ENCODE measurements at places on chromosomes 3 and 15. TPM values are rescaled to one million over a fixed set of nuclear protein-coding genes. Genes with fewer than 3 reads are reported as not detected.
A peak's percentile ranks its signal among the peaks of the same experiment; 100 is the strongest.

Gene SLC9A9
- 21.3 TPM for polyA plus RNA-seq

GRCh38 chr3:141371882-141372281, 3.6 kb downstream of the ZBTB38 start:
- DNase-seq = no peak
- peaks cover 7% of the 10 kb centered on the region for H3K4me1 ChIP-seq
- no peaks in the 10 kb centered on the region for H3K27me3 ChIP-seq

Gene CPB1
- not detected for polyA plus RNA-seq

- DNase-seq = no peak
- H3K36me3 ChIP-seq = no peaks in the 10 kb centered on the region
- no peak overlapping the region for H3K27ac ChIP-seq
- peaks cover 3% of the 10 kb centered on the region for H3K27me3 ChIP-seq
Measured at GRCh38 chr15:32909431-32909830, 191.6 kb downstream of the GREM1 start.

- no peaks in the 10 kb centered on the region for H3K4me1 ChIP-seq
- H3K4me3 ChIP-seq = no peak overlapping the region
- H3K27me3 ChIP-seq = no peaks in the 10 kb centered on the region
- H3K36me3 ChIP-seq = no peaks in the 10 kb centered on the region
Measured at GRCh38 chr3:114454551-114455251, 160.9 kb downstream of the TIGIT start.

DNA sequence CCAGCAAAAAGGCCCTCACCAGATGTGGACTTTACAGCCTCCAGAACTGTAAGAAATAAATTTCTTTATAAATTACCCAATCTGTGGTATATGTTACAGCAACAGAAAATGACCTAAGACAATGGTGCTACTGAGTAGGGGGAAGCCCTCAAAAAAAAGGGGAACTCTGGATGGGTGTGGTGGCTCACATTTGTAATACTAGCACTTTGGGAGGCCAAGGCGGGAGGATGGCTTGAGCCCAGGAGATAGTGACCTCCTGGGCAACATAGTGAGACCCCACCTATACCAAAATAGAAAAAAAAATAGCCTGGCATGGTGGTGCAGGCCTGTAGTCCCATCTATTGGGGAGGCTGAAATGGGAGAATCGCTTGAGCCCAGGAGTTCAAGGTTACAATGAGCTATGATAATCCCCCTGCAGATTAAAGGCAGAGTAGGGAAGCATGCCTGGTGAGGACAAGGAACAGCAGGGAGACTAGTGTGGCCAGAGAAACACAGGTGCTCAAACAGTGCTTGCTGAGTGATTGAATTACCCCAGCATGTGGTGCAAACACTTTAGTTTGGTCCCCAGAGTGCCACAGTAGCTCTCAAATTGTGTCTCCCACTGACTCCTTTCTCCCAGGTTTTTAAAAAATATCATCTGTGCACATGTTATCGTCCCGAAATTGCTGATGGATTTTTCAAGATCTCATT, 13.9 kb upstream of the USP3 start:
- peak overlapping the region; percentile 19 for H3K27ac ChIP-seq
- no peak overlapping the region for H3K4me3 ChIP-seq
- peaks cover 8% of the 10 kb centered on the region for H3K36me3 ChIP-seq
- H3K27me3 ChIP-seq = peaks cover 2% of the 10 kb centered on the region

GRCh38 chr3:132017137-132017536, 17.7 kb downstream of the CPNE4 start:
- H3K27me3 ChIP-seq = no peaks in the 10 kb centered on the region
- no peak for DNase-seq
- H3K27ac ChIP-seq = no peak overlapping the region

Gene SERINC4
- 0.72 TPM for polyA plus RNA-seq

GRCh38 chr3:12832350-12833221, 8.8 kb downstream of the RPL32 start:
- peaks cover 13% of the 10 kb centered on the region for H3K4me1 ChIP-seq
- no peak for DNase-seq
- H3K36me3 ChIP-seq = peaks cover 42% of the 10 kb centered on the region

Gene TICRR
- polyA plus RNA-seq = not detected

DNA sequence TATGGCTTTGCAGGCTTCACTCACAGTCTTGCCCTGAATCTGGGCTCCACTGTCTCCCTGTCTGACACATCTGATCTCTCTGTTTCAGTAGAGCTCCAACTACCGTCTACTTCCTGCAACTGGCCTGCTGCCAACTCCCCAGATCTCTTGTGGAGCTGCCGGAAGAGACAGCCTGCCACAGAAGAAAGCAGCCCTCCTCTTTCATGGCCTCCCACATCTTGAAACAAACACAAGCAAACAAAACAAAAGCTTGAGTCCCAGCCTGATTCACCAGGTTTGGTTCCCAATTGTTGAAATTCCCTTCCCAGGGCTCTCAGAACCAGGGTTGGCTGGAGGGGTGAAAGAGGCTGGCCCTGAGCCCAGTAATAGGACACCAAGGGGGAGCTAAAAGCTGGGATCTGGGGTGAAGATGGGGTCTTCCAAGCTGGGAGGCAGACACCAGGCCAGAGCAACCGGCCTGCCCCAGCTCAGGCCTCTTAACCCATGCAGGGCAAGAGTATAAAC, 55.3 kb upstream of the CA12 start:
- no peak overlapping the region for H3K27ac ChIP-seq
- H3K4me1 ChIP-seq = peaks cover 6% of the 10 kb centered on the region
- H3K27me3 ChIP-seq = peaks cover 3% of the 10 kb centered on the region
- no peak overlapping the region for H3K4me3 ChIP-seq

DNA sequence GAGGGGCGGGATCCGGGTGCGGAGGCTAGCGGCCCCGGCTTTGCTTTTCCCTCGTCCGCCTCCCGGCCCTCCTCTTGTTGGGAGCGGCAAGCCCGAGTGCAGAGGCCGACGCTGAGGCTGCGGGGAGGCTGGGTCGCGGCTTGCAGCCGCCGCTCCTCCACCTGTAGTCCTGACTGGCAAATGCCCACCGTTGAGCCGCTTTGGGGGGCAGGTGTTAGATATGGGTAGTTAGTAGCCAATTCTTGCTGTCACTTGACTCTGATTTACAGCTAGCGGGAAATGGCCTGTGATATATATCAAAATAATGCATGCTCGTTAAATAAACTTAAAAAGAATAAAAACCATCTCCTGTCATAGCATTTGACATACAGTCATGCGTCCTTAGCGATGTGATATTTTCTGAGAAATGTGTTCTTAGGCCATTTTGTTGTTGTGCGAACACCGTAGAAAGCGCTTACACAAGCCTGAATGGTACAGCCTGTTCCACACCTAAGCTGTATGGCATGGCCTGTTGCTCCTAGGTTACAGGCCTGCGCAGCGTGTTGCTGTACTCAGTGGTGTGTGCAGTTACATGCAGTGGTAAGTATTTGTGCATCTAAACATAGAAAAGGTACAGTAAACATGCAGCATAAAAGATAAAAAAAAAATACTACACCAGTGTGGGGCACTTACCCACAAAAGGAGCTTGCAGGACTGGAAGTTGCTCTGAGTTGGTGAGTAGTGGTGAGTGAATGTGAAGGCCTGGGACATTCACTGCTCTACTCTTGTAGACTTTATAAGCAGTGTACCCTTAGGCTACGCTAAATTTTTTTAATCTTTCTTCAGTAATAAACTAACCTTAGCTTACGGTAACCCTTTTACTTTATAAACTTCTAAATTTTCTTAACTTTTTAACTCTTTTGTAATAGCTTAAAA, 873 bp downstream of the CAPN7 start:
- H3K27me3 ChIP-seq = peaks cover 5% of the 10 kb centered on the region
- peak; percentile 4 for DNase-seq
- peaks cover 28% of the 10 kb centered on the region for H3K4me1 ChIP-seq
- H3K27ac ChIP-seq = peak overlapping the region; percentile 93
- H3K36me3 ChIP-seq = no peaks in the 10 kb centered on the region

DNA sequence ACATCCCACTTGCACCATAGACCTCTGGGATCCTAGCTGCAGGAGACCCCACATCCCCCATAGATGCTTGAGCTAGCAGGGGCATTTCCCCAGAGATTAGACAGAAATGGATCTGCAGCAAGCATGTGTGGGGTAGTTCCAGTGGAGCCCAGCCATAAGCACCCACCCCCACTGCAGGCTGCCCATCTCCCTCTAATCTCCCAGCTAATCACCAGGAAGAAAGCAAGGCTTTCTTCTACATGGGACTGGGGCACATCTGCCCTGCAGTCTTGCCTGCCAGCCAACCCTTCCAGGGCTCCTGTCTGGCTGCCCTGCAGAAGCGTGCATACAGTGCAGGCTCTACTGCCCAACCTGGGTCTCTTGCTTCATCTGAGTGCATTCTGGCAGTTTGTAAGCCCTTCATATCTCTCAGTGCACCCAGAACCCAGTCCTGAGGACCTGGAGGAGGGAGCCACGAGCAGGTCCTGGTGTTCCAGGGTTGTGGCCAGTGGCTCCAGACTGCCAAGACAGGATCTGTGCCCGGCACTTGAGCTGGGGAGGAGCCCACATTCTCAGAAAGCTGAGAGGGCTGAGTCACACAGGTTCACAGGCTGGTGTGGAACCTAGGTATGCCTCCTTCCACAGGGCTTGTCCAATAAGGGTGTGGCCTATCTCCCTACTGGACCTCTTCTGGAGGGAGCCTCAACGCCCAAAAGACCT, 49.9 kb upstream of the IGSF11 start:
- H3K27me3 ChIP-seq = peaks cover 7% of the 10 kb centered on the region
- H3K4me1 ChIP-seq = no peaks in the 10 kb centered on the region
- no peak for DNase-seq
- H3K27ac ChIP-seq = no peak overlapping the region

Gene ANKRD34C
- polyA plus RNA-seq = not detected

Gene SPINK8
- not detected for polyA plus RNA-seq

Gene SPESP1
- polyA plus RNA-seq = 0.62 TPM

GRCh38 chr3:129534428-129535027, 6.1 kb downstream of the RHO start:
- DNase-seq = no peak
- H3K27ac ChIP-seq = no peak overlapping the region
- H3K4me1 ChIP-seq = no peaks in the 10 kb centered on the region
- H3K4me3 ChIP-seq = no peak overlapping the region

Gene PLXND1
- 6.1 TPM for polyA plus RNA-seq

Gene TM4SF4
- not detected for polyA plus RNA-seq

DNA sequence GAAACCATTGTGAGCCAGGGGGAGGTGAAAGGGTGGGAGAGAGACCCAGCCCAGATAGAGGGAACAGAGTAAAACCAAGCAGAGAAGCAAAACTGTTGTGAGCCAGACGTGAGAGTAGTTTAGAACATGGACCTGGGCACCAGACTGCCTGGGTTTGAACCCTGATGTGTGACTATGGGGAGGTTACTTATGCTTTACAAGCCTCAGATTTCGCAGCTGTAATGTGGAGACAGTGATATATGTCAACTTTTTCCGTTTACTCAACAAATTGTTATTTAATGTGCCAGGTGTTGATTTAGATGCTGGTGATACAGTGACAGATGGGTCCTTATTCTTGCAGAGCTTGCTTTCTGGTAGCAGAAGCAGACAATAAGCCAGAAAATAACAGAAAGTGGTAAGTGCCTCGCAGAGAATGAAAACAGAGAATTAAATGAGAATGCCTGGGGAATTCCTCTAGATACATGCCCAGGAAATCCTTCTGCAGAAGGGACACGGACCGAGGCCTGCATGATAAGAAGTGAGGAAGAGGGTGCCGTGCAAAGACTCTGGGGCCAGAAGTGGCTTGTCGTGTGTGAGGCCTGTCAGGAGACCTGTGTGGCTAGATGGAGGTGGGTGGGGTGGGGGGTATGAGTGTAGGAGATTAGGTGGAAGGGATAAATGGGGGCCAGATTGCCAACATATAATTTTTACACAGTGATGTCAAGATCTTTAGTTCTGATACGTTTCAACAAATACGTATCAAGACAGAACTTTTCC, 15.0 kb downstream of the KAT2B start:
- no peak overlapping the region for H3K4me3 ChIP-seq
- peaks cover 4% of the 10 kb centered on the region for H3K36me3 ChIP-seq
- no peak overlapping the region for H3K27ac ChIP-seq
- H3K4me1 ChIP-seq = peaks cover 37% of the 10 kb centered on the region

DNA sequence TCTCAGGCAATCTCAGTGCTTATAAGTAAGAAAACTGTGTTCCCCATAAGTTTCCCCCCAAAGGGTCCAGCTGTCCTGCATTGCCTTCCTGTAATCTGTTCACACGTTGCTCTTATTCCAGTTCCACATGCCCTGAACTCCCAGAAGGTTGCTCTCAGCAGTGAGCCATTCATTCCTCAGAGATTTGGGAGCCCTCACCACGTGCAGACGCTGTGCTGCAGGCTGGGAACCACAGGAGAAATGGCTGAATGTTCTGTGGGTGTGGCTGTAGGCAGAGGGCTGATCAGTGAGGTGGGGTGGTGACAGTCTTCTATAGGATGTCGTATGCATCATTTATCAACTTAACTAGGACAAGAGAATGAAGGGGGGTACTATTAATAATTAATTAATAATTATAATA, 3.3 kb upstream of the THSD4 start:
- H3K27me3 ChIP-seq = peaks cover 12% of the 10 kb centered on the region
- no peak overlapping the region for H3K27ac ChIP-seq
- H3K36me3 ChIP-seq = no peaks in the 10 kb centered on the region
- no peak for DNase-seq

Gene ATP13A4
- 1.9 TPM for polyA plus RNA-seq

Gene MINAR1
- not detected for polyA plus RNA-seq

DNA sequence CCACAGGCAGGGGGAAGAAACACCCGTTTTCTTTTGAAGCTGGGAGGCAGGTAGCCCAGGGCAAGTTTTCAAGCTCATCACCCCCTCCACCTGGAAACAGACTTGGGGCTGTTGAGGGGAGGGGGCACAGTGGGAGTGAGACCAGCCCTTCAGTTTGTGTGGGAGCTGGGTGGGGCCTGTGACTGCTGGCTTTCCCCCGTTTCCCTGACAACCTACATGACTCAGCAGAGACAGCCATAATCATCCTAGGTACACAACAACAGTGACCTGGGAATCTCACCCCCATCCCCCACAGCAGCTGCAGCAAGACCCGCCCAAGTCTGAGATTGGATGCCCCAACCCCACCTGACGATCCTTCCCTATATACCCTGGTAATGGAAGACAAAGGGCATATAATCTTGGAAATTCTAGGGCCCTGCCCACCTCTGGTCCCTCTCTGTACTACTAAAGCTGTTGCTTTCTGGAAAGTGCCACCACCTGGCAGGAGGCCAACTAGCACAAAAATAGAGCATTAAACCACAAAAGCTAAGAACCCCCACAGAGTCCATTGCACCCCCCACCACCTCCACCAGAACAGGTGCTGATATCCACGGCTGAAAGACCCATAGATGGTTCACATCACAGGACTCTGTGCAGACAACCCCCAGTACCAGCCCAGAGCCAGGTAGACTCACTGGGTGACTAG, 422.2 kb upstream of the SGO1 start:
- H3K27ac ChIP-seq = no peak overlapping the region
- H3K4me3 ChIP-seq = no peak overlapping the region
- DNase-seq = no peak
- H3K4me1 ChIP-seq = no peaks in the 10 kb centered on the region
- H3K27me3 ChIP-seq = no peaks in the 10 kb centered on the region

- no peaks in the 10 kb centered on the region for H3K4me1 ChIP-seq
- no peak for DNase-seq
- no peak overlapping the region for H3K4me3 ChIP-seq
- no peak overlapping the region for H3K27ac ChIP-seq
- H3K36me3 ChIP-seq = no peaks in the 10 kb centered on the region
Measured at GRCh38 chr3:179681492-179682263, 28.8 kb downstream of the USP13 start.

All from immature natural killer cell (primary cell).